GM23248 (cell line): ENCODE measurements at places on chromosomes 11 and 22. TPM values are rescaled to one million over a fixed set of nuclear protein-coding genes. Genes with fewer than 3 reads are reported as not detected.

The EPS8L2 gene
- 58.3 and 59.7 TPM in 2 replicates for total RNA-seq

The ZBTB16 gene
- not detected in 2 replicates for total RNA-seq

- no peak for DNase-seq
Observed at GRCh38 chr11:133950874-133951326, 5.9 kb downstream of the IGSF9B start.

GRCh38 chr11:125274309-125274708 is 109.8 kb downstream of the PKNOX2 start:
- DNase-seq: no peak

The GALR3 gene
- not detected in 2 replicates for total RNA-seq

DNA sequence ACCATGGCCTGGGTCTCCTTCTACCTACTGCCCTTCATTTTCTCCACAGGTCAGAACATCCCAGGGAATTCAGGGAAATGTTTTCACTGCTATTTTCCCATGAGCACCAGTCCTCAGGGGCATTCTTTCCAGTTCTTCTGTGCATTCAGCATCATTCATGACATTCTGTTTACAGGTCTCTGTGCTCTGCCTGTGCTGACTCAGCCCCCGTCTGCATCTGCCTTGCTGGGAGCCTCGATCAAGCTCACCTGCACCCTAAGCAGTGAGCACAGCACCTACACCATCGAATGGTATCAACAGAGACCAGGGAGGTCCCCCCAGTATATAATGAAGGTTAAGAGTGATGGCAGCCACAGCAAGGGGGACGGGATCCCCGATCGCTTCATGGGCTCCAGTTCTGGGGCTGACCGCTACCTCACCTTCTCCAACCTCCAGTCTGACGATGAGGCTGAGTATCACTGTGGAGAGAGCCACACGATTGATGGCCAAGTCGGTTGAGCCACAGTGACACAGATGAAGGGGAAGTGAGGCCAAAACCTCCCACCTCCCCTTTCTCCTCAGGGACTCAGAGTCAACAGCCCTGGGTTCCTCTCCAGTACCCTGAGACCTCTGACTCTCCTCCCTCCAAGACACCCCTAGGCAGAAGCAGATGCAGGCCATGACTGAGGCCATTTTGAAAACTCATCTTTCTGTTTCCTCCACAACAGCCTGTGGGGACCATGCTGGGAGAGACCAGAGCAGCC is 15.9 kb upstream of the IGLL5 start:
- DNase-seq: no peak

GRCh38 chr22:26273011-26273675 is 103.9 kb downstream of the SEZ6L start:
- no peak for DNase-seq
